Occipital lobe (tissue), 3 donors: ENCODE measurements at places on chromosomes 4 and X.

GRCh38 chrX:41047878-41048534 lies 37.2 kb upstream of the USP9X start:
- no peak for DNase-seq

DNA sequence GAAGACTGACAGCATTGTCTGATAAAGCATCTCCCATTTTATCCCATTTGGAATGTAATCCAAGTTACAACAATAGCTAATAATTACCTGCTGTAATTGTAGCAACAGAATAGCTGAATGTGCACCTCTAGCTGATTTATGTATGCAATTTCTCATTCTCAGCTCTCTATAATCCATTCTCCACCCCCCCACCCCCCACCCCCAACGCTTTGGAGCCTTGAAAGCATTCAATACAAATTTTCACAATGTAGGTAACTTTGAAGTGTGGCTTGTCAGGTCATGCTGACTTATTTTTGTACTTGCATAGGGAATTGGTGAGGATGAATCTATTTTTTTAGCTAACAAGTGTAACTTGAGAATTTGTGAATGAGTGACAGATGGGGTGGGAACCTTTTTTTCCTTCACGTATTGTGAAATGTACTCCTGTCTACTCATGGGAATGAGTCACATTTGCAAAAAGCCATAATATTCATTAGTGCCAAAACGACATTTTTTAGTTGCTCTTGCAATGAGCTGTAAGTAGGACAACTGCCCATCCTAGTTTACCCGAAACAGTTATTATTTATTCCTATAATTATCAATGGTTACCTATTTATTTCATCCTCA lies 159.3 kb downstream of the PALLD start:
- DNase-seq, result no peak

DNA sequence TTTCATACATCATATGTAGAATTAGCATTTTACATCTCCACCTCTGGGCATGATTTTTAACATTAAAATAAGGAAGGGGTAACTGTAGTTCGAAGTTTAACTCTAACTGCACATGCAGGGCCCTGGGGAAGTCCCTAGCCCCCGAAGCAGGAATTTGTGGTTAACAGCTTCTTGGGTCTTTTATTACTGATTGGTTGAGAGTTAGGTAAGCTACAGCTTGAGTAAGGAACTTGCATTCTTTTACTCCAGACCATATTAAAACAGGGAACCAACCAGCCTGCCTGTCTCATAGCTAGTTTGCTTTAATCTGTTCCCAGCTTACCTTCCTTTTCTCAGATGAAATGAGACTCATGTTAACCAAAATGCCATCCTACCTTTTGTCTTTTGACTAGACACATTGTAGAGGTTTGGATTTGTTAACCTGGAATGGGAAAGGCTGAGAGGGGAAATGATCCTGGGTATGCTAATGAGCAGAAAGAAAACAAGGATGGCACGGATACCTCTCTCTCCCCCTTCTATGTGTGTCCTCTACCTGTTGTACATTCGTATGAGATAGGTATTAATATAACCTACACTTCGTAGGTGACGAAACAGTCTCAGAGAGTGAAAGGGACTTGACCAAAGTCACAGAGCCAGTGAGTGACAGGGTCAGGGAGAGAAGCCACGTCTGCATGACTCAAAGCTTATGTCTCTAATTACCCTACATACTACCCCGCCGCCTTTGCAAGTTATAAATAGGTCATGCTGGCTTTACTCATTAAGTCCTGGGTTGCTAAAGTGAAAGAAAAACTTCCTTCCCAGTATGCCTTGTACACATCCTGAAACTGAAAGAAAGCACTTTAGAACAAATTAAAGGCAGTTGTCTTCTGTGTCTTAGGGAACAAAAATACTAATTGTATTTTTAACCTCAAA lies 119.5 kb upstream of the AFF2 start:
- DNase-seq, result no peak

- DNase-seq, result no peak
Measured at GRCh38 chr4:165991325-165992180, 118.5 kb downstream of the TLL1 start.

DNA sequence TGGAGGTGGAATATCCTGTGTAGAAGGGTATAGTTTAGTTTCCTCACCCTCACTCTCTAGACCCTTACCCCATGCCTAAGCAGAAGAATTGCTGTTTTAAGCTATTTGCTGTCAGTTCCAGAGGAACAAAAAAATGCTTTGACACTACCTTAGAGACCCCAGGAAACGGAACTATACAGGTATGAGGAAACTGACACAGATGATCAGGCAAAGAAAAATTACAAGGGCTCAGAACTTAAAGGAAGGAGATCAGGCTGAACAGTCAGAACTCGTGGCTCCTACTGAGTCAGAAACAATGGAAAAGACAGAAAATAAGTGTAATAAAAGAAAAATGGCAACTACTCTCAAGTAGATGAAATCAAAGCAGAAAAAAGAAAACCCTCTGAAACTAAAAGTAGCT lies 65.6 kb downstream of the BANK1 start:
- DNase-seq, result no peak
